ENCODE measurements at places on chromosomes 12 and 14. TPM values are rescaled to one million over a fixed set of nuclear protein-coding genes. Genes with fewer than 3 reads are reported as not detected.

DNA sequence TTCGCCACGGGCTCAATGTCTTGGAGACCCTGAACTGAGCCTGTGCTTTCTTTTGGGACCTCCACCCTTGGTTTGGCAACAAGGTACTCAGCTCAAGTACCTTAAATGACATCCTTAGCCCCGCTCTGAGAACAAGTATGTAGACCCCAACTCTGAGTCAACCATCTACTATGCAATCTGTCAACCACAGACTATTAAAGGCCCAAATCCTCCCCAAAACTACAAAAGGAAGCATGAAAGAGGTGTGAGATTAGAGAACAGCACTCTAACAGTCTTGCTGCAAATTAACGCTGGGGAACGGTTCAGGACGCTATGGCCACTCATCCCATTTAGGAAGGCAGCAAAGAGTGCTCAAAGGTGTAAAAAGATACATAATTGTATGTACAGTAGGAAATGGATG lies 52.1 kb downstream of the CCDC88C start:
- no peak for DNase-seq
- peak overlapping the region; percentile 29 for H3K4me3 ChIP-seq
- peaks cover 100% of the 10 kb centered on the region for H3K4me1 ChIP-seq
- H3K27ac ChIP-seq, result peak overlapping the region; percentile 92
- H3K36me3 ChIP-seq, result peaks cover 8% of the 10 kb centered on the region

- no peak overlapping the region for H3K4me3 ChIP-seq
- peaks cover 51% of the 10 kb centered on the region for H3K4me1 ChIP-seq
- no peaks in the 10 kb centered on the region for H3K27me3 ChIP-seq
- H3K36me3 ChIP-seq, result peaks cover 47% of the 10 kb centered on the region
Measured at GRCh38 chr12:49564686-49565405, 3.1 kb downstream of the MCRS1 start.

GRCh38 chr14:36844443-36845195 lies 183.0 kb downstream of the PAX9 start:
- H3K4me1 ChIP-seq, result no peaks in the 10 kb centered on the region
- no peaks in the 10 kb centered on the region for H3K27me3 ChIP-seq
- no peak overlapping the region for H3K4me3 ChIP-seq

DNA sequence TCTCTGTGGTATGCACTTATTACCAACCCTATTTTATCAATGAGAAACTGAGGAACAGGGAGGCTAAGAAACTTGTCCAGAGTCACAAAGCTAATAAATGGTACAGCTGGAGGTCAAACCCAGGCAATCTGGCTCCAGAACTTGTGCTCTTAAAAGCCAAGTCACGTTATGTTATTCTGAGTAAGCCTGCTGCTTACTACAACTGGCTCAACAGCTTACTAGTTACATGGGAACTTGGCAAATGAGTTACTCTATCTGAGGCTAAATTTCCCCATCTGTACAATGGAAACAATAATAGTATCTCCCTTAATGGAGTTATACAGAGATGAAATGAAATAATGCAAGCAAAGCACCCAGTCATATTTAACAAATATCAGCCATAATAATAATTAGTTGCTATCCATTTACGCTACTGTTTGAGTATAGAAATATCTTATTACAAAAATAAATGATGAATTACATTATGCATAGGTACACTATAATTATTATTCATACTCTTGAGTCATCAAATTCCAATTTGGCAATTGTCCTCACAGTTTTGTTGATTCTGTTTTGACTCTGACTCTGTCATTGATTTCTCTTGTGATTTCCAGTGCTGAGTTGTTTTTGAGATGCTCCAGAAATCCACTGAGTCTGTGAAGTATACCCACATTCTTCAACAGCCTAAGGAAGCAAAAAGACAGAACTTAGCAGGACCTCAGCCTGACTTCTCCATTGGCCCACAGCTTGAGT lies 112.2 kb downstream of the TBX5 start:
- H3K27ac ChIP-seq, result no peak overlapping the region
- no peaks in the 10 kb centered on the region for H3K36me3 ChIP-seq
- no peaks in the 10 kb centered on the region for H3K4me1 ChIP-seq
- DNase-seq, result no peak

- no peaks in the 10 kb centered on the region for H3K4me1 ChIP-seq
- H3K27me3 ChIP-seq, result peaks cover 8% of the 10 kb centered on the region
- no peak overlapping the region for H3K27ac ChIP-seq
- H3K36me3 ChIP-seq, result no peaks in the 10 kb centered on the region
- no peak overlapping the region for H3K4me3 ChIP-seq
Measured at GRCh38 chr12:46926526-46926925, 100.7 kb upstream of the SLC38A4 start.

- no peak for DNase-seq
- H3K4me1 ChIP-seq, result no peaks in the 10 kb centered on the region
- no peak overlapping the region for H3K4me3 ChIP-seq
Measured at GRCh38 chr12:84841591-84841990, 71.0 kb downstream of the SLC6A15 start.

GRCh38 chr14:59274991-59275391 lies 86.5 kb downstream of the DAAM1 start:
- H3K27ac ChIP-seq, result peak overlapping the region; percentile 58
- H3K36me3 ChIP-seq, result peaks cover 3% of the 10 kb centered on the region
- H3K4me3 ChIP-seq, result peak overlapping the region; percentile 21

- no peak for DNase-seq
- peaks cover 3% of the 10 kb centered on the region for H3K27me3 ChIP-seq
- H3K4me3 ChIP-seq, result no peak overlapping the region
Measured at GRCh38 chr12:41919048-41919447, 225.6 kb downstream of the GXYLT1 start.

DNA sequence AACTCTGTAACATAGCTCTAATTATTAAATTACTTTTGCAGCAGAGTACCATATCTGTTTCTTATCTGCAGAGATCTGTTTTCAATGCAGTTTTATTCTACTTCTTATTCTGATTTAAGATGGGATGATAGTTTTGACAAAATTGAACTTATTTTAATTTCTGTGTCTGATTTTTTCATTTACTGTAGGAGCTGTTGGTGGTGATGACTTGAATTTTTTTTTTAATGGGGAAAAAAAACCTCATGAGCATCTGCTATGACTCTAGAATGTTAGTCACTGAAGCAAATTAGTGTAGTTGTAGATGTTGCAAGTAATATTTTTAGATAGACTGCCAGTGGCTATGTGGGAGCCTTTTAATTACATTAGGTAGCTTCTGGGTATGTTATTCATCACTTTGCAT lies 23.4 kb downstream of the DNM1L start:
- H3K4me1 ChIP-seq, result peaks cover 4% of the 10 kb centered on the region
- DNase-seq, result no peak
- H3K27ac ChIP-seq, result no peak overlapping the region

GRCh38 chr12:110906083-110906482 lies 14.3 kb downstream of the MYL2 start:
- H3K36me3 ChIP-seq, result no peaks in the 10 kb centered on the region
- H3K27ac ChIP-seq, result no peak overlapping the region
- DNase-seq, result no peak
- H3K27me3 ChIP-seq, result no peaks in the 10 kb centered on the region
- H3K4me1 ChIP-seq, result no peaks in the 10 kb centered on the region
- H3K4me3 ChIP-seq, result no peak overlapping the region

DNA sequence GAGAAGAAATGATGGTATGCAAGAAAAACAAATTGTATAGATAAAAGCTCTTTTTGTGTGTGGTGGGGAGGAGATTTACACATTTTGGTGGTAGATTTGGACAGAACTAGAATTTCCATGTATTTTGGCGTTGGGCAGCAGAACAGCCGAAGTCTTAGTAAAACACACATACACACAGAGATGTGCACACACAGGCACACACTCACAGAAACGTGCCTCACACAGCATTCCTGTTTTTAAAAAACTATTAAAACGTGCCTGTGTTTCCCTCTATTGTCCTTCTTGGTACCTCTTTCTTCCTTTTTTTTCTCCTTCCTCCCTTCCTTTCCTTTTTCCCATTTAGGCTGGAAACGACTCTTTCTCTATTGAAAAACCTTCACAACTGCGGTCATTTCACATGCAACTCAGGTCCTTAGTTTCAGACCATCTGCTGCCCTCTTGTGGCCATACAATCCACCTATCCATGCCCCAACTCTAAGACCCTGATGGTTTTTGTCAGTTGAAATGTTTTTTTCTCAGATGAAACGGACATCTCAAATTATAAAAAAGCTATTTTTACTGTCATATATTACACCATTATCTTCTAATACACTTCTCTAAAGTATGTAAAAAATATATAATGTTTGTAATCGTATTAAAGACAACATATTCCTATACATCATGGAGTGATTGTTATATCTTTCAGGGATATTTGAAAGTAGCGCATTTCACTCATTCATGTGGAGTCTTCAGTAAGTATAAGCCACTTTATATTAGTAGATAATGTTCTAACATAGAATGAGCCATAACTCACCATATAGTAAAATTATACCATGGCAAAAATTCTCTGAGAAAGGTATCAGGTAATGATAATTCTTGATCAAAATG lies 386.7 kb upstream of the NOVA1 start:
- no peak overlapping the region for H3K27ac ChIP-seq
- H3K27me3 ChIP-seq, result no peaks in the 10 kb centered on the region
- DNase-seq, result peak; percentile 10
- H3K4me3 ChIP-seq, result no peak overlapping the region
- no peaks in the 10 kb centered on the region for H3K36me3 ChIP-seq
- H3K4me1 ChIP-seq, result no peaks in the 10 kb centered on the region

DNA sequence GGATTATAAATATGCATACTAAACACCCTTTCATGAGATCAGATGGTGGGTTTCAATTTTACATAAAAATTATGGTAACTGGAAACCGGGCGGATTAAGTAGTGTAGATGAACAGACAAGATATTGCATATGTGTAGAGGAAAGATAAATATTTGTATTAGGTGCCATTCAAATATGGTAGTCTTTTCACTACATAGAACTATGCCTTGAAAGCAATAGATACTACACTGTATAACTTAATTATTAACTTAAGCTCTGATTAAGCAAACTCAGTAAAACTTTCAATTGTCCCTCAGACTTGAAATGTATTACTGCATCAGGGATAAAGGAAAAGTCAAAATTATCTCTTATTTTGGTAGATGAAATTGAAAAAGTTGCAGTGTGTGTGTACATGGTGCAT lies 1.9 kb downstream of the PTPN21 start:
- peaks cover 41% of the 10 kb centered on the region for H3K27me3 ChIP-seq
- H3K4me3 ChIP-seq, result no peak overlapping the region
- DNase-seq, result no peak
- no peak overlapping the region for H3K27ac ChIP-seq
- no peaks in the 10 kb centered on the region for H3K36me3 ChIP-seq

GRCh38 chr12:57247041-57247440 lies 3.9 kb downstream of the STAC3 start:
- peaks cover 20% of the 10 kb centered on the region for H3K4me1 ChIP-seq
- no peak overlapping the region for H3K27ac ChIP-seq
- H3K27me3 ChIP-seq, result peaks cover 2% of the 10 kb centered on the region
- DNase-seq, result no peak

DNA sequence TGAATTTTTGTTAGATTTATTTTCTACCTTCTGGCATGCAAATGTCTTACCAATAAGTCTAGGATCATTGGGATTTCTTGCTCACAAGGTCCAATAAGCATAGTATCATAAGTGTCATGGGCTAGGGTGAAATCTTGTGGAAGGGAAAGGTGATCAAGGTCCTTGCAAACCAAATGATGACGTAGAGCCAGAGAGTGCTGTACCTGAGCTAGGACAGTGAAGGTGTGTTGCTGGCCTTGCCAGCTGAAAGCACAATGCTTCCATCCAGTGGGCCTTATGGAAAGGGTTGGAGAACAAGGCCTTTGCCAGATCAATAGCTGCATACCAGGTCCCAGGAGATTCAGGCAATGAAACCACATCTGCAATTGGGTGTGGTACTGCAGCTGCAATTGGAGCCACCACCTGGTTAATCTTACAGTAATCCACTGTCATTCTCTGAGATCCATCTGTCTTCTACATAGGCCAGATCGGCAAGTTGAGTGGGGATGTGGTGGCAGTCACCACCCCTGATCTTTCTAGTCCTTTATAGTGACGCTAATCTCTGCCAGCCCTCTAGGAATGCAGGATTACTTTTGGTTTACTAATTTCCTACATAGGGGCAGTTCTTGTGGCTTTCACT lies 208.9 kb upstream of the MYL2 start:
- no peak for DNase-seq
- H3K4me3 ChIP-seq, result no peak overlapping the region
- H3K27me3 ChIP-seq, result no peaks in the 10 kb centered on the region
- no peaks in the 10 kb centered on the region for H3K4me1 ChIP-seq
- no peak overlapping the region for H3K27ac ChIP-seq

DNA sequence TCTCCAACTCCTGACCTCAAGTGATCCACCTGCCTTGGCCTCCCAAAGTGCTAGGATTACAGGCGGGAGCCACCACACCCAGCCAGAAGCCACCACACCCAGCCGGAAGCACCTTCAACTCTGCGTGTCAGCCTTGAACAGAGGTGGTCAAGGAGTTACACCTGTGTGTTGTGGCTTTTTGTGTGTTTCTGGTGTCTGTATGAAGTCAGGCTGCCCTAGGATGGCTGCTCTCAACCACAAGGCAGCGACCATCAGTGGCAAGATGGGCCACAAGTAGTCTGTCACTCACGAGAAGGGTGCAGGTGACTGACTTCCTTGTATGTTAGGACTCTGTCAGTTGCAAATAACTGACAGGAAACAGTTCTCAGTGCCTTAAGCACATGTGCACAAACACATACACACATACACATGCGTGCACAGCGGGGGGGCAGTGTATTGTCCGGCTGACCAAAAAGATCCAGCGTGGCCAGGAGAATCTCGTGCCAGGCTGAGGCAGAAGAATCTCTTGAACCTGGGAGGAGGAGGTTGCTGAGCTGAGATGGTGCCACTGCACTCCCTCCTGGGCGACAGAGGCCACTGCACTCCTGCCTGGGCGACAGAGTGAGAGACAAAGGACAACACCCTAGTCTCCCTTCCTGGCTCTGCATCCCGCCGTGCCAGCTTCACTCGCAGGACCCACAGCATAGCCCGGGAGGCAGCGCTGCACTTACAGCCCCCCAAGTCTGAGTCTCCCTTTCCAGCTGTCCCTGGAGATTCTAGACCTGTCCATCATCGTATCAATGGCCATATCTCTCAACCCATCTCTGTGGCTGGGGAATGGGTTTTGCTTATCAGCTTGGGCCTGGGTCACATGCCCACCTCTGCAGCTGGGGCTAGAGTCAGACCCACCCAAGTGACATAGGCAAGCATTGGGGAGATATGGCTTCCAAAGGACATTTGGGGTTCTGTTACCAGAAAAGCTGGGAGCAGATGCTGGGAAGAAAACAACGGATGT lies 13.7 kb downstream of the P2RX4 start:
- peaks cover 9% of the 10 kb centered on the region for H3K36me3 ChIP-seq
- no peaks in the 10 kb centered on the region for H3K27me3 ChIP-seq
- peaks cover 30% of the 10 kb centered on the region for H3K4me1 ChIP-seq

GRCh38 chr12:11863988-11864387 lies 206.8 kb upstream of the BCL2L14 start:
- peaks cover 11% of the 10 kb centered on the region for H3K36me3 ChIP-seq
- H3K4me1 ChIP-seq, result no peaks in the 10 kb centered on the region
- no peaks in the 10 kb centered on the region for H3K27me3 ChIP-seq
- H3K27ac ChIP-seq, result no peak overlapping the region

- DNase-seq, result no peak
- H3K27ac ChIP-seq, result no peak overlapping the region
- no peaks in the 10 kb centered on the region for H3K36me3 ChIP-seq
- H3K4me3 ChIP-seq, result no peak overlapping the region
- no peaks in the 10 kb centered on the region for H3K27me3 ChIP-seq
Measured at GRCh38 chr14:100727086-100727872, 587 bp downstream of the DLK1 start.

Gene P2RX2
- not detected for total RNA-seq

Gene ZFYVE26
- 27.4 TPM for total RNA-seq

Gene MAP1LC3B2
- 2.2 TPM for total RNA-seq

Gene FAM177A1
- 152 TPM for total RNA-seq

Gene NR4A1
- total RNA-seq, result 143 TPM

Gene AKAP3
- total RNA-seq, result 1.5 TPM

Gene KITLG
- total RNA-seq, result not detected

Gene PZP
- not detected for total RNA-seq

Gene DTX1
- total RNA-seq, result 7.8 TPM

Gene COX8C
- not detected for total RNA-seq

Gene ANKRD13A
- 71.0 TPM for total RNA-seq

All from CD4-positive, CD25-positive, alpha-beta regulatory T cell (primary cell).